ENCODE measurements at places on chromosomes 5 and 9. TPM values are rescaled to one million over a fixed set of nuclear protein-coding genes. Genes with fewer than 3 reads are reported as not detected.

The CDKN2B gene
- total RNA-seq, result 256 TPM

The SHOC1 gene
- total RNA-seq, result not detected

GRCh38 chr5:93055971-93056370 is 525.0 kb downstream of the NR2F1-AS1 start:
- DNase-seq, result no peak

DNA sequence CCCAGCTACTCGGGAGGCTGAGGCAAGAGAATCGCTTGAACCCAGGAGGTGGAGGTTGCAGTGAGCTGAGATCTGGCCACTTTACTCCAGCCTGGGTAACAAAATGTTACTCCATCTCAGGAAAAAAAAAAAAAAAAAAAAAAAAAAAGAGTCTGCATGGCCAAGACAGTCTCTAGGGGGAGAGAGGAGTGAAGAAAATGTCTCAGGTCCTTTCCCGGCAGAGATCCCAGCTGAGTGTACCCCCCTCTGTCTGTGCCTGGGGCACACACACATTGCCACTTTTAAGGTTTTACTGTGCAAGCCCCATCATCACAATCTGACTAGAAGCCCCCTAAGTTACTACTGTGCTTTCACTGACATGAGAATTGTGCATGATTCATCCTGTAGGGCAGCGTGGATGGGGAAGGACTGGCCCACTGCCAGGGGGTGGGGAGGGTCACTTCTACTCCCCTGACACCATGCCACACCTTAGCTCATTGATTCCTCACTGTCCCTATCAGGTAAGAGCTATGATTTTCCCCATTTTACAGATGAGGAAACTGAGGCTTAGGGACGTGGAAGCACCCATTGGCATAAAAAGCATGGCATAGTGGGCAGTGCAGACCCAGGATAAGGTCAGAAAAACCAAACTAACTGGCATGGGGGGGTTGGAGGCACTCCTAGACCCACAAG is 102.3 kb upstream of the LARP1 start:
- peak; percentile 76 for DNase-seq

DNA sequence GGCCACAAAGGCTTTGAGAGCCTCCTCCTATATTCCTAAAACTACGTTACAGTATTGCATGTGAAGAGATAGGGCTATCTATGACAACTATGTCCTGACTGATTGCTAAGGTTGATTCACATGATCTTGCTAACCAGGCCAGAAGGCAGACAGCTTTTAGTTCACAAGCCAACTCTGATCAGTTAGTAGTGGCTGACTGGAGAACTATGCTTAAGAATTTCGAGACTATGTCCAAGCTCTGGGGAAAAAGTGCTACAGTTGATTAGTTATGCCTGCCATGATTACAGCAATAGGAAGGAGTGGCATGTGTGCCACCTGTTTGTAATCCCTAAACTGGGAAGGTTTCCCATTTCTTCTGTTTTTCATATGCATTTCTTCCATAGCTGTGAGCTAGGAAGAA is 223.4 kb downstream of the DOCK8 start:
- DNase-seq, result no peak

GRCh38 chr5:155530046-155530445 is 516.5 kb downstream of the KIF4B start:
- no peak for DNase-seq

DNA sequence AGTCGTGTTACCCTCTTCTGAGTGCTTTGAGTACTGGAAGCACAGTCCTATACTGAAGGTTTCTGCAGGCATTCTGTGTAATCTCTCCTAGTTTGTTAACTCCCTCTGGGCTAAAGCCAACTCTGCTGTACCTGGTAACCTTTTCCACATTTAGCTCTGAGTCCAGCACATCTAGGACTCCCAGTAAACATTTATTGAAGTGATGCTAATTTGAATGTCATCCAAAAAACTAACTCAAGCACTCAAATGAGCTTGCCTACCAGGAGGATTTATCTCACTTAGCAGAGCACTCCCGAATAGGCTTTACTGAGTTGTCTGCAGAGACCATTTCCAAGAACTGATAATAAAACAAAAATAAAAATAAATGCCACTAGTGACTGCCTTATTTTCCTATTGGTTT is 79.5 kb upstream of the NFIB start:
- DNase-seq, result no peak

- no peak for DNase-seq
Observed at GRCh38 chr5:78540335-78541085, 108.1 kb downstream of the LHFPL2 start.

- DNase-seq, result no peak
Observed at GRCh38 chr5:125176005-125176390, 429.6 kb upstream of the ZNF608 start.

DNA sequence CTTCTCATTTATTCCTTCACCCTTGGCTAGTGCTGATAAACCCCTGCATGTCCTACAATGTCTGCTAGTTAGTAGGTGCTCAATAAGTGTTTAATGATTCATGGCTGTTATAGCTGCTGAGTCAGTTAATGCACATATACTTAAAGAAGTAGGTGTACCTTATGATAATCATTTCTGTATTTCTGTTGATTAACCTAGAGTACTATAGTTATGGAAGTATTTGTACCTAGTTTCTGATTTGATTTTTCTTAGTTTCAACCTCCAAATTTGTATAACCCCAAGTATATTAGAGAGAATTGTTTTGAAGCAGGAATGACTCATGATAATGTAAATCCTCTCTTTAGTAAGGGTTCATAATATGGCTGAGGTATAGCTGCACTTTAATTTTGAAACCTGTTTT is 8.9 kb downstream of the SMAD5 start:
- no peak for DNase-seq

DNA sequence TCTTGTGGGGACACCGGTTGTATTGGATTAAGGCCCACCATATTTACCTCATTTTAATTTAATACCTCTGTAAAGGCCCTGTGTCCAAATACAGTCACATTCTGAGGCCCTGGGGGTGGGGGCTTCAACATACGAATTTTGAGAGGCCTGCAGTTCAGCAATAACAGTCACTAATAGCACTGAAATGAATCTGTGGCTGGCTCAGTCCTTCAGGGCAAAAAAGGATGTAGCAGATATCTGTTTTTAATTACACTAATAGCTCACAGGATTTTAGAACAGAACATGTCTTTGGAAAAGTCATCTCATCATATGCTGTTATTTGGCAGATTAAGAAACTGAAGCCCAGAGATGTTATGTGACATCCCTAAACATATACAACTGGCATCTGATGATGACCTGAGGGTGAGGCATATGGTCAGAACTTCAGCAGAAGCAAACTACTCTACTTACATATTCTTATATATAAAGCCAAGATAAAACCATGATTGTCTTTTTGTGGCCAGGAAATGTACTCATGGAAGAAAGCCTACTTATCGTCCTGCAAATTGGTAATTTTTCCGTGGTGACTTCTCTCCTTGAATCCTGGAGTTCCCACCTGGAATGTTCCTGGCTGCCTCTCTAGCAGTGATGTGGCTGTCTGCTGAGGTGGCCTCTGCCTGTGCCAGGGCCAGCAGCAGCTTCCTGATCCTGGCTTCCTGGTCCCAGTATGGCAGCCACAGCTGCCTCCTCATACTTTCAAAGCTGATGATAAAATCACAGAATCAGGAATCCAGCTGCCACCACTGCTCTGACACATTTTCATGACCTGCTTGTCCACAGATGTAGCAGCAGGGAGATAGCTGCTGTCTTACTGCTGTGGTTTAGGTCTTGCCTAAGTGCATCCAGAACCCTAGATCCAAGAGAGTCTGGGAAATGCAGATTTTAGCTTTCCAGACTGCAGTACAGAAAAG is 72.1 kb upstream of the ANKRD55 start:
- DNase-seq, result no peak

Measured in Peyer's patch (tissue), 4 donors.